Stimulated activated CD4-positive, alpha-beta T cell treated with anti-CD3 and anti-CD28 coated beads, Interleukin-12 subunit alpha, Interleukin-12 subunit beta, amount 100 ng/mL, for 24 hours (primary cell): ENCODE measurements at places on chromosomes 7 and 10.

DNA sequence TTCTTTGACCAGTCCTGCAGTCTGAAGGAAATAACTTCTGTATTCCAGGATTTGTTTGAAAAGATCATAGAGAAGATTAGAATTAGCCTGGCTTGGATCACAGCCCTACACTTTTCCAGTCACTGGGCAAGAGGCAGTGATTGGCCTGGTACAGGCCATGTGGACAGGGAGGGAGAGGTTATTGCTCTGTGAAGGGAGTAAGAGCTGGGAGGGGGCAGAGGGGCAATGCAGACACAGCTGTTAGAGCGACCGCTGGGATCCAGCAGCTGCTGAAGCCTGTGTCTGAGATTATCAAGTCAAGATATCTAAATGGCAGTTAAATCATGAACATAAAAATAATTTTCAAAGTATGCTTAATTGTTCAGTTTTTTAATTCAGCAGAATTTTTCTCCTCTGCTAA lies 257.3 kb downstream of the SDK1 start:
- DNase-seq: no peak

- no peak for DNase-seq
Measured at GRCh38 chr7:93359520-93360198, 127.5 kb downstream of the VPS50 start.

DNA sequence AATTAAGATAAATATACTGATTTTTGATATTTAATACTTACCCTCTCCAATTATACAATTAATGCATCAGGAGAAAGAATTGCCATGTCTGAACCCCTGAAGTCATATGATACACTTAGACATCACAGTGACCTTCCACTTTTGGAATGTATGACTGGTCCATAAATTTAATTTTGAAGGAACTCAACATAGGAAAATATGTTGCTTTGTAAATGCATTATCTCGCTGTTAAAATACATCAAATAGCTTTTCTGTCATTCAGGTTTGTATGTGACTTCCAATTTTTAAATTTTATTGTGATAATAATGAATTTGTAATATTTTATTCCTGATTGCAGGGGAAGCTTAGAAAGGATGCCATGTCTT lies 631.9 kb upstream of the ANKRD30A start:
- DNase-seq: no peak

GRCh38 chr10:127148933-127149220 lies 47.5 kb downstream of the INSYN2A start:
- DNase-seq: no peak

- no peak for DNase-seq
Measured at GRCh38 chr7:129494041-129494440, 8.3 kb upstream of the SMKR1 start.

- DNase-seq: no peak
Measured at GRCh38 chr7:81430150-81430549, 339.7 kb downstream of the HGF start.
